Stimulated activated CD8-positive, alpha-beta memory T cell treated with anti-CD3 and anti-CD28 coated beads, Interleukin-15, amount 100 ng/mL, for 48 hours (primary cell): ENCODE measurements at places on chromosomes 7 and 10.

GRCh38 chr7:36202398-36202797 lies 49.3 kb downstream of the EEPD1 start:
- no peak for DNase-seq

DNA sequence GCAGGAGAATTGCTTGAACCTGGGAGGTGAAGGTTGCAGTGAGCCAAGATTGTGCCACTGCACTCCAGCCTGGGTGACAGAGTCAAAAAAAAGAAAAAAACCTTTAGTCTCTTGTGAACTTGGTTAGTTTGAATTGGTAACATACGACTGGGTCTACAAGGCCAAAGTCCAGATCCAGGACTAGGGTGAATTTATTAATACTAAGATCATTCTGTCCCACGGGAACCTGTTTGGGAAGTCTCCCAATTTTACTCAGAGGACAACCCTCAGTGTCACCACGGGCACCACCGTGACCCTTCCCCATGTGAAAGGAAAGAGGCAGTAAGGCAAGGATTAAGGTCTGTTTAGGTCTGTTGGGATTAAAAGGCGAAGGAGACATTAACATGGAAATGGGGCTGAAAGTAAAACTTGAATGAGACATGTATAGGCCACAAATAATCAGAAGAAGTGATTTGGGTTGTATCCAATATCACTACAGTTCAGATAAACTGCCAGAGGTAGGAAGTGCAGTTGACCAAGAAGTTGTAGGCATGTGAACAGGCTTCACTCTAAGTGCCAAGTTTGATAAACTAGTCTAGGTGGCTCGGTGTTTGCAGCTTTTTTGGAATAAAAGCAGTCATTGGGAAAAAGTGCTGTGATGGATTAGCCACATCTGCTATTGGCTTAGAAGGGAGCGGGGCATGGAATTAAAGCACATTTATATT lies 30.7 kb downstream of the MYOF start:
- no peak for DNase-seq

- no peak for DNase-seq
These were observed 50.6 kb downstream of the AOAH start for GRCh38 chr7:36673703-36674102.

GRCh38 chr7:119283353-119283752 lies 989.6 kb upstream of the KCND2 start:
- no peak for DNase-seq

- no peak for DNase-seq
These were observed 208.5 kb downstream of the TRIL start for GRCh38 chr7:28749638-28750037.

- no peak for DNase-seq
These were observed 52.7 kb downstream of the EEPD1 start for GRCh38 chr7:36205803-36206202.

DNA sequence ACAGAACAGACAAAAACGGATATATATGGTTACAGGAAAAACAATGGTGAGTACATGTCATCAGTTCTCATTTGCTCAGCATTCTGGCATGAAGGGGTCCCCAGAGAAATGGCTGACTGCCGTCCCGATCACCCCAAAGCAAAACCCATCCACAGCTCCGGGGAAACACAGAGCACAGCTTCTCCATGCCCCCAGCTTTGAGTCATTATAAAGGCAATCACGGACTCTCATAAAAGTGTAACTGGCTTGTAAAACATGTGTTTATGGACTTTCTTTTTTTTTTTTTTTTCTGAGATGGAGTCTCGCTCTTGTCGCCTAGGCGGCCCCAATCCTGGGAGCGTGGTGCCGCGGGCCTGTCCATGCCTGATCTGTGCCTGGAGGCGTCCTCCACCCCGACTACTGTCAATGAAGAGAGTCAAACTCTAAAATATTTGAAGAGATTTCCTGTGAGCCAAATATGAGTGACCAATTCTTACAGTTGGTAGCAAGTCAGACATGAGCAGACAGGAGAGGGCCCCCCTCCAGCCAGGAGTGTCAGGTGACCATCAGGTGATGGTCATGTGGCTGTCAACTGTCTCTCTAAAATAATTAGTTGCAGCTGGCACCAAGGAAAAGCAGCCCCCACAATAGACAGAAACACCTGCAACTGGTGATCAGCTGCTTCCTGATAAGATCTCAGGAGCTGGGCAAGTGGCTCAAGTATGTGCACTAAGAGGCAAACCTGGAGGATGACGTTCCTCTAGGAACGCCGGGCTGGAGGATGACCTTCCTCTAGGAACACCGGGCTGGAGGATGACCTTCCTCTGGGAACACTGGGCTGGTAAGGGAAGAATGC lies 21.7 kb upstream of the NOM1 start:
- DNase-seq = no peak
